ENCODE measurements at places on chromosomes 3 and 15. TPM values are rescaled to one million over a fixed set of nuclear protein-coding genes. Genes with fewer than 3 reads are reported as not detected.
A peak's percentile ranks its signal among the peaks of the same experiment; 100 is the strongest.

SCG5 gene
- 22.2 TPM for polyA plus RNA-seq

- no peak for DNase-seq
These were observed 42.2 kb upstream of the PTX3 start for GRCh38 chr3:157394411-157394810.

DNA sequence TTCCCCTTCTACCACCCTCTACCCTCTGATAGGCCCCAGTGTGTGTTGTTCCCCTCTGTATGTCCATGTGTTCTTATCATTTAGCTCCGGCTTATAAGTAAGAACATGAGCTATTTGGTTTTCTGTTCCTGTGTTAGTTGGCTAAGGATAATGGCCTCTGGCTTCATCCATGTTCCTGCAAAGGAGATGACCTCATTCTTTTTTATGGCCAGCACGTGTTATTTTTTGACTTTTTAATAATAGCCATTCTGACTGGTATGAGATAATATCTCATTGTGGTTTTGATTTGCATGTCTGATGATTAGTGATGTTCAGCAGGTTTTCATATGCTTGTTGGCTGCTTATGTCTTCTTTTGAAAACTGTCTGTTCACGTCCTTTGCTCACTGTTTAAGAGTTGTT is 63.1 kb upstream of the NPHP3 start:
- DNase-seq, result no peak

COL8A1 gene
- 6.6 TPM for polyA plus RNA-seq

DNA sequence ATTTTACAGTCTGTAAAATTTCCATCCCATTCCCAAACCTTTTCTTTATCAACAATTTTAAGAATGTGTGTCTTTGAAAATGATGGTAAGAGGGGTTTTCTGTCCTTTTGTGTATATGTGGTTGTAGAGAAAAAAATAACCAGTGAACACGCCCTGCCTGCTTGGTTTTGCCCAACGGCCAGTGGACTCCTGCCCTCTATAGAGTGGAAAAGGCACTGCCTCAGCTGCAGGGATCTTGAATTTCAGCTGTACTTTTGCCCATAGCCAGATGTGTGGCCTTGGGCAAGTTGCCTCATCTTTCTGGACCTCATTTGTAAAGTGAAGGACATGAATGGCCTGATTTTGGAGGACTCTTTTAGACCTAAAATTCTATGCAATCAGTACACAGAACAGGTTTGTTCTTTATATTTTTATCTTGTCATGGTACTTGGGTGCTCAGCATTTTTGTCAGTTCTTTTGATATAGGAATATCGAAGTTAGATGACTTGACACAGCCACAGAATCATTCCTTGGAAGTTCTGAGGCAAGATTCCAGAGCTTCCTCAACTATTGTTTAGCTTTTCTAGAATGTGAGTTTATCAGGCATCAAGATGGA is 81.0 kb downstream of the CLDN11 start:
- peak; percentile 43 for DNase-seq

IGSF10 gene
- polyA plus RNA-seq, result 1.7 TPM

DNA sequence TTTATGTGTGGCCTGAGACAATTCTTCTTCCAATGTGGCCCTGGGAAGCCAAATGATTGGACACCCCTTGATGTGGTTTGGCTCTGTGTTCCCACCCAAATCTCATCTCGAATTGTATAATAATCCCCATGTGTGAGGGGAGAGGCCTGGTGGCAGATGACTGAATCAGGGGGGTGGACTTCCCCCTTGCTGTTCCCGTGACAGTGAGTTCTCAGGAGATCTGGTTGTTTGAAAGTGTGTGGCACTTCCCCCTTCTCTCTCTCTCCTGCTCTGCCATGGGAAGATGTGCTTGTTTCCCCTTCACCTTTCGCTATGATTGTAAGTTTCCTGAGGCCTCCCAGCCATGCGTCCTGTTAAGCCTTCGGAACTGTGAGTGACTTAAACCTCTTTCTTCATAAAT is 60.1 kb upstream of the PARL start:
- no peak for DNase-seq

DNA sequence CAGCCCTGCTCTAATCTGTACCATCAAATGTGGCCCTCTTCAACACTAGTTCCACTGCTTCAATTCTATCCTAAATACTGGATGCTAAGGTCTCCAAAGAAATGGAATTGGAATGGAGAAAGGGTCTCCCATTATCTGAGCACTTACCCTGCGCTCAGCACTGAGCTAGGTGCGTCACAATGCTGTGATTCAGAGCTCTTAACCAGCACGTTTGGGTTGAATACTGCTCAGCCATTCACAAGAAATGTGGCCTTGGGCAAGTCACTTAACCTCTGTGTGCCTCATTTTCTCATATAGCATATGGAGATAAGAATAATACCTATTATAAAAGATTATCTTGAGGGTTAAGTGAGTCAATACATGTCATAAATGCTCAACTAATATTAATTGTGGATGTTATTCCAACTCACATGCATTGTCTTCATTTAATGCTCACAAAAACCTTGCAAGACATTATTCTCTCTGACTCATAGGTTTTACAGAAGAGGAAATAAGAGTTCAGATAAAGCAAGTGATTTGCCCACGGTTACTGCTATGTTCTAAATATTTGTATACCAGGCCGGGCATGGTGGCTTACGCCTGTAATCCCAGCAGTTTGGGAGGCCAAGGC is 27.4 kb upstream of the SRGAP3 start:
- no peak for DNase-seq

DNA sequence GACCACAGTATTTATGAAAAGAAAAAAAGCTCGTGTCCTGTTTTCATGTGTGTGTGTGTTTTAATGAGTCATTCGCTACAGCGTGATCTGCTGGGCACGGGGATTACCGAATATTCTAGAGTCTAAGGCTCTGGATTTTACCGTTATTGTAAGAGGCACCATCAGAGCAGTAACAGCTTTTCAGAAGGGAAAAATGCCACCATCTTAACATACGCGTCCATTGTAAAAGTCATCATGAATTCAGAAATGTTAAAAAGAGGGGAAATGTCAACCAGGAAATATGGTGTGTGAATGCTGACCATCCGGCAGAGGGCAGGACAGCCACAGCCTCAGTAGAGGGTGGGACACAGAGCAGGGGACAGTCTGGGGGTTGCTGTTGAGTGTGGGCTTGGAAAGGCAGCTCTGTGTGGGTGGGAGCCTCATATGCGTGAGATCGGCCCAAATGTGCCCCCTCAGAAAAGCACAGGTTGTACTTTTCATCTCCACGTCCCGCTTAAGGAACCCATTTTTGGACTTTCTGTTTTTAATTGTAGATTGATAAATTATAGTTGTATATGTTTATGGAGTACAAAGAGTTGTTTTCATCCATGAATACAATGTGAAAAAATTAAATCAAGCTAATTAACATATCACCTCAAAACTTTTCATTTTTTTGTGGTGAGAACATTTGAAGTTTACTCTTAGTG is 69.6 kb downstream of the ASB7 start:
- peak; percentile 12 for DNase-seq

GOLGA8Q gene
- polyA plus RNA-seq, result 1.4 TPM

- DNase-seq, result no peak
These were observed 101.1 kb downstream of the DLG1 start for GRCh38 chr3:197197334-197197733.

DNA sequence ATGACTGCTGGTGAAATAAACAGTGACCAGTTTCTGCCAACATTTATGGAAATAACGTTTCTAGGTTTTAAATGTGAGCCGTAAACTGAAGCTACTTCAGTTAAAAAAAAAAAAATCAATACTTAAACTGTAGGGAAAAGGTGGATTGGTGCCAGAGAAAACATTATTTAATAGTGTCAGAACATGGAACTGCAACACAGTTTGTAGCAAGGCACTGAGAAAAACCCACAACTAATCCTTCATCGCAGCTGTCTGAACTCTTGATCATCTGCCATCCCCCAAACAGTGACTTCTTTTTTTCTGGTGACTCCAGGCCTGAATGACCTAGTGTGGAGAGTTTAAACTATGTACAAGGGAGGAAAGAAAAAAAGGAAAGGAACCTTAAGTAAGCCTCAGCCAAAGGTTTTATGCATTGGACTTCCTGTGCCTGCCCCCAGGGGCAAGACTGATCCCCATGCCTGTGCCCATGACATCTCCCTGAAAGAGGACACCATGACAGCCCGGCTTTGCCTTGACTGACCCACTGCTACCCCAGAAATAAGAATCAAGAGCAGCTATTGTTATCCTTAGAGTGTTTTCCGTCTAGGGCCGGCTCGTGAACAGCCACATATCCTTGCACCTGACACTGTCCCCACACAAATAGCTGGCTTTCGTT is 33.1 kb downstream of the CRTAP start:
- DNase-seq, result no peak

DNA sequence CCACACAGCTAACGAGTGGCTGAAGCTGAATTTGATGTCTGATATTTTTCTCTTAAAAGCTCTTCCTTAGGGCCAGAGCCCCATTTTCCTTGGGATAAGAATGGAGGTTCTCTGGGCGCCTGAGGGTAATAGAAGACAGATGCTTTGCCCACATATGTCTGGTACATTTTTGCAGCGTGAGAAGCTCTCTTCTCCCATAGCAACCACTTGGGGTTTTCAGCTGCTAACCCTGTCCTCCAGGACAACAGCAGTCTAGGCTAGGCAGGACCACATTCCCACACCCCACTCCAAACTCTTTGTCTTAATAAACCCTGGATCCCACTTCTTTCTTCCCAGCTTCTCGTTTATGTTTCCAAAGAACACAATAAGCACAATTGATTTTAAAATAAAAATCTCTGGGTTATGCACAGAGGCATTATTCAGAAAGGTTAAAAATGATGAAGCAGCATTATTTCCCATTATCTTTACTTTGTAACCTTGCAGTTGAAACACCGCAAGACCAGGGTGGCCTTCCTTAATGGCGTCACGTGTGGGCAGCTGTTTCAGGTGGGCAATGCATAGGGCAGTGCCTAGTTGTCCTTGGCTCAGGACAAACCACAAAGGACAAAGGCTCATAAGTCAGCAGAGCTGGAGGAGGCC is 56.5 kb upstream of the NTRK3 start:
- DNase-seq, result no peak

DNA sequence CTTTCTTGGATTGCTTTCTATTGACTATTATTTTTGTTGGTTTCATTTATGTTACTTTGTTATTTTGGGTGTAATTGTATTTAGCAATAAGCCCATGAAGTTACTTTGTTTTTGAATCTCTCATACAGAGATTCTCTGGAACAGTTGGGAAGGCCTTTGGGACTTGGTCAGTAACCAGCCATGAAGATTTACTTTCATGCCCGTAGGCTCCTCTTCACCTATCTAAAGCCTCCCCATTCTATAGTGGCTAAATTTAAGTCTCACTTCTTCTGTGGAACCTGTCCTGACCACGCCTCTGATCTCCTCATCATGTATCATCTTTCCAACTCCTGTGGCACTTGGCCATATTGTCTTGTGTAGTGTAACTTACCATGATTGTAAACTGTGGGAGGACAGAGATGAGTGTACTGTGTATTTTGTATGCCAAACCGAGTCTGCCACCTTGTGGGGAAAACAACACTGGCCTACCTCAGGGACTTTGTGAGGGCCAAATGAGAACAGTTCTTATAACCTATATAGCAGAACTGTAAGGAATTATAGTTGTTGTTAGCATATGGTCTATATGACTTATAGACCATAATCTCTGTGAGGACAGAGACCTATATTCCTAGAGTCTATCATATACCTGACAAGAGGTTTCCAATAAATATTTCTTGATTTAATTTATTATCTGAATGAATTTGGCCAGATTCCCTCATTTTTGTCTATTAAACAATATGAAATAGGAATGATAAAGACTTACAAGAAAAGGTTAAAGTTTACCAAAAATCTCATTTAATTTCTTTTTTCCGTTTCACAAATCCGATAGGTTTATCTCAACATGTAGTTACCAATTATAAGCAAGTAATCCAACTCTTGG is 75.0 kb downstream of the STARD9 start:
- peak; percentile 58 for DNase-seq

- DNase-seq, result no peak
These were observed 848.6 kb downstream of the ROBO1 start for GRCh38 chr3:78919021-78919755.

DNA sequence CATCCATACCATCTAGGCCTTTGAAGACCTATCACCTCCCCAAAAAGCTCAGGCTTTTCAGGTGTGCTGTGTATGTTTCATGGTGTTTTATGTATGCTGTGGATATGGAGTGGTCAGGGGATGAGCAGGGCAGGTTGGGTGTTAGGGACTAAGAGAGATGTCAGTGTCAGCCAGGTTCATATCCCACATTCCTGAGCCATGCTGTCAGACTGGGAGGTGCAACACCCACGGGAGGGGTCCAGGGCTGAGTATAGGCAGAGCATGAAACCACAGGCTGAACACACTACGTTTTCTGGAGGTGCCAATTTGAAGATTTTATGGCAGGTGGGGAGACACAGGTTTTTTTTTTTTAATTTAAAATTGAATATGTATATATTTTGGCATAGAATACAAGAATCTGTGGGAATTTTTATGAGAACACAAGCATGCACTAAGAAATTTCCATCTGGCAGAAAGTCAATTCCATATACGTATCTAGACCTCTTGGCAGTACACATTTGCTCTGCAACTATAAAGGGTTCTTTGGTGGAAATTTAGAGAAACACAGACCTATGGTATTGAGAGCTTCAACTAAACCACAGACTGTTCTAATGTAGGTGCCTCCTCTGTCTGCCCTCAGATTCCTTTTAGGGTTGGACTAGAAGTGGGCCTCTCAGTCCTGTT is 101.9 kb upstream of the RNU6-1 start:
- peak; percentile 67 for DNase-seq

- peak; percentile 12 for DNase-seq
These were observed 17.3 kb downstream of the PXK start for GRCh38 chr3:58349792-58350626.

- DNase-seq, result no peak
These were observed 9.8 kb downstream of the STRA6 start for GRCh38 chr15:74192751-74193150.

- peak; percentile 44 for DNase-seq
These were observed at the start of gene CCR1 for GRCh38 chr3:46208167-46208704. CCR1 (minus strand) TSS chr3:46208313; CDS start chr3:46204313, 4,000 bp downstream.

DNA sequence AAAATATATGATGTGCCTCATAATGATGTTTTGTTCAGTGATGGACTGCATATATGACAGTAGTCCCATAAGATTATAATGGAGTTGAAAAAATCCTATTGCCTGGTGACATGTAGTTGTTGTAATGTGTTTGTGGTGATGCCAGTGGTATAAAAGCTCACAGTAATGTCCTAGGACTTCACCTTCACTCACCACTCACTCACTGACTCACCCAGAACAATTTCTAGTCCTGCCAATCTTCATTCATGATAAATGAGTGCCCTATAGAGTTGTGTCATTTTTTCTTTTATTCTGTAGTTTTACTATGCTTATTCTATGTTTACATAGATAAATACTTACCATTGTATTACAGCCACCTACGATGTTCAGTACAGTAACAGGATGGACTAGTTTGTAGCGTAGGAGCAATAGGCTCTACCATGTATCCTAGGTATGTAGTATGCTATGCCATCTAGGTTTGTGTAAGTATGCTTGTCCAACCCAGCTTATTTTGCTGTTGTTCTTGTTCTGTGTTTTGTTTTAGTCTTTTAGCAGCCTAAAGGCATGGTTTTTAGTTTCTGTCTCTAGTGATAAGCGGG is 88.5 kb upstream of the LRRFIP2 start:
- DNase-seq, result no peak

DNA sequence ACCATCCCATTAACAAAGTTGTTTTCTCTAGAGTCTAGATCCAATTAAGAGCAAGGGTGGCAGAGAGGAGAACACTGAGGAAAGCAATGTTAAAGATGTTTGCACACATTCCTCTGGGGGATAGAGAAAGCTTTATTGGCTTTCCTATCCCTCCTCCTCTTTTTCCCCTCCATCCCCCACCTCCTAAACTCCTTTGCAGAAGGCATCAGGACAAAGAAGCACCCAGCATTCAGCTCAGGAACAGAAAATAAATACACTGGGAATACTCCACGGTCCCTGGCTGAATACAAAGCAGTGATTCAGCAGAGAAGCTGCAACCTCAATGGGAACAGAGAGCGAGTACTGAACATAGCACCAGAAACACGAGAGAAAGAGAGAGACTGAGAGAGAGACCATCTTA is 21.9 kb downstream of the LSAMP start:
- DNase-seq, result no peak

All from large intestine (tissue), 12 donors.